ENCODE measurements at places on chromosomes 16 and 17.

- no peak for DNase-seq
These were observed 154.0 kb downstream of the IRF8 start for GRCh38 chr16:86052926-86053325.

DNA sequence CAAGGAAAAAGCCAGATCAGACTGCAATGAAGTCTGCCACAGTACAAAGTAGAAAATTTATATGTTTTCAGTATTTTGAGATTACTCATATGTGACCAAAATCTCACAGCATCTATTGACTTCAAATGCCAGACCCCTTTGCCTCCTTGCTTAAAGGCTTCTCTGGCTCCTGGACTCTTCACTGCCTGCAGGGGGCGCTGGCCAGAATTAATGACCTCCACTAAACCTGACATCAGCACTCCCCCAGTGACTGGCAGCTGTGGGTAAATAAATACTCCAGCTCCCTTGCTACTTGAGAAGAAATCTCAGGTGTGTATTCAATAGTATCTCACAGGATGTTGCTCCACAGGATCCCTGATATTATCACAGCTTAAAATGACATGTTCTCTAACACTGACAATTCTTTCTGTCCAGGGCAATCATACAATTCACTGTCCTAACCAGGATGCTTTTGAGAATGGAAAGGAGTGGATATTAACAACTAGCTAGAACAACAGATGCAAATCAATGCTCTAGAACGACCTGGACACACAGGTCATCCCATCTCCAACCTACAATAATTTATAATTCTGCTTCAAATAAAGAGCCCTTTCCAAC, 4.0 kb downstream of the BECN1 start:
- DNase-seq: peak; percentile 74

GRCh38 chr17:38705803-38706504, 881 bp downstream of the MLLT6 start:
- peak; percentile 63 for DNase-seq

DNA sequence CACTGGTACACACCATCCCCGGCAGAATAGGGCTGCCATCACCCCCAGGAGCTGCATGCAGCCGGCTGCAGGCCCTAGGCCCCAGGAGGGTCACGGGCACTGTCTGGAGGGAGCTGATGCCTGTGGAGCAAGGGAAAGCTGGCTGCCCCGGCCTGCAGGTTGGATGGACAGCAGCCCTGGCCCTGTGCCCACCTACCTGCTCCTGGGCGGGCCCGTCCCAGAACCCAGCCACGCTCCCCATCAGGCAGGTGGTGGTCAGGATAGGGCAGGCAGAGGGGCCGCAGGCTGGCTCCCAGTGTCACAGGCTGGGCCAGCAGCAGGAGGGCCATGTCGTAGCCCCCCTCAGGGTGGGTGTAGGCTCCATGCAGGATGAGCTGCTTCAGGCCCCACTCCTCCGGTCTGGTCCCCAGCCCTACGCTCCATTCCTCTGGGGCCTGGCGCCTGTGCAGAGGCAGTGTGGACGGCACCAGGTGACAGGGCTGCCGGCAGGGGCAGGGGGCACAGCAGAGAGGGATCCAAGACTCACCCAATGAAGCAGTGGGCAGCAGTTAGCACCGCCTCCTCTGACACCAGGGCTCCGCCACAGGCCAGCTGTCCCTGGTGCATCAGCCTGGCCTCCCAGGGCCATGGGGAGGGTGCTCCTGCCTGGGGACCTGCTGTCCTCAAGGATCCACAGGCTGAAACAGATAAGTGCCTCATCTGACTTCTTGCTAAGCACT, 4.0 kb downstream of the PRSS53 start:
- DNase-seq: no peak

GRCh38 chr17:58870747-58871146, 115.1 kb downstream of the PPM1E start:
- no peak for DNase-seq

DNA sequence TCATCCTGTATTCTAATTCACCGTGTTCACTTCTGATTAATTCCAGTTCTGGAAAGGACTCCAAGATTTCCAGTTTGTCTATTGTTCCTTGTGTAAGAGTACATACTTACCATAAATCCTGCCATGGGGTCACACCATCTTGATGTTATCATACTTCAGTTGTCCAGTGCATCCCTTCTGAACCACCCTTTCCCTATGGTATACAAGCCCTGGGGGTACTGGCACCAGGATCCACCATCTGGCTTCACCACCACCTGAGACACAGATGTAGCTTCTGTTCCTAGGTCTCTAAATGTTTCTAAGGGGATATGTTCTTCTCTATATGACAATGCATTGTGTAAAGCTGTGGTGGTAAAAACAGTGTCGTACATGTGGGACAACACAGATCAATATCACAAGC, 21.2 kb downstream of the SGF29 start:
- DNase-seq: no peak

DNA sequence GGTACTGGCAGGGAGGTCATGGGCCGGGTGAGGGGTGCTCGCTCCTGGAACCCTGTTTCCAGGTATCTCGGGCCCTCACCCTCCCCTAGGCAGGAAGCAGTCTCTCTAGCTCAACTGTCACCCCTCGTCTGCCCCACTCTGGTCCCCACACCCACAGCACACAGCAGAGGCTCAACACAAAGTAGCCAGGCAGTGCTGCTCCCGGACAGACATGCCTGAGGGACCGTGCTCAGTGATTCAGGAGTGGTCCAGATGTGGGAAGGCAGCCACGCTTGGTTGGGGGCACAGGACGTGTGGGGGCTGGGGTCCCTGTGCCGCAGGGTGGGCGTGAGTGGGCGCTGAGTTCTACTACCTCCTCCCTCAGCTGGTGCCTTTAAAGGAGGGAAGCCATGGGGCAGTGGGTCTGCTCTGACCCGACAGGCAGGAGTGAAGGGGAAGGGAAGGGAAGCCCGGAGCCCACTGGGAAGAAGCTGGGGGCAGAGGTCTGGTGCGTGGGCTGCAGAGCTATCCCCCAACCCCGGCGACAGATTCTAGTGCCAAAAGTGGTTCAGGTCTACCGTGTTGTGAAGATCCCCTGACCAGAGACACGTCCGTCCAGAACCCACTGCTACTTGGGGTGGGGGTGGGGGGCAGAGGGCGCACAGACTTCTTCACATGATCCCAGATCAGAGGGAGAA, 11.8 kb downstream of the SLC16A3 start:
- DNase-seq: no peak

DNA sequence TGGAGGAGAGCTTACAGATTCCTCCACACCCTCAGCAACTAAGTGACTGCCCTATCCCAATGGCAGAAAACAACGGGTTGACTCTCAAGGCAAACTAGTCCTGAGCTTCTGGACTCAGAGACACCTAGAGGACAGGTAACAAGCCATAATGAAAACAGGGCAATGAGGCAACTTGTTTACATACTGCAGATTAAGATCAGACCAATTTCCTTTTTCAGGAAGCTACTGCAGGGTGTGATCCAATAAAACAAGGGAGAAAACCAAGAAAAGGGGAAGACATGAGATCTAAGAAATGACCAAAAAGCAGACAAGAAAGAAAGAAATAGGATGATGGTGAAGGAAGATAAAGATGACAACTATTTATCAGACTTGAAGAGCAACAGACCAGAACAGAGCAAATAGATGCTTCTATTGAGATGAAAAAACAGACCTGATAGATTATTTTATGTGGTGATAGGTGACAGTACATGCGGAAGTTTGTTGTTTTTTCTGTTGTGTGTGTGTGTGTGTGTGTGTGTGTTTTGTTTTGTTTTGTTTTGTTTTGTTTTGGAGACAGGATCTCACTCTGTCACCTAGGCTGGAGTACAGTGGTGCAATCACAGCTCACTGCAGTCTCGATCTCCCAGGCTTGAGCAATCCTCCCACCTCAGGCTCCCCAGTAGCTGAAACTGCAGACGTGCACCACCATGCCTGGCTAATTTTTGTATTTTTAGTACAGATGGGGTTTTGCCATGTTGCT, 120.7 kb downstream of the GAS7 start:
- no peak for DNase-seq

GRCh38 chr17:39706921-39707337, 7.1 kb downstream of the ERBB2 start:
- DNase-seq: no peak

- DNase-seq: no peak
These were observed 14.5 kb downstream of the MRM3 start for GRCh38 chr17:796609-797008.

GRCh38 chr16:27598220-27598619, 48.3 kb downstream of the KATNIP start:
- no peak for DNase-seq

- DNase-seq: peak; percentile 89
These were observed 1.8 kb upstream of the UBTF start for GRCh38 chr17:44221084-44221861.

DNA sequence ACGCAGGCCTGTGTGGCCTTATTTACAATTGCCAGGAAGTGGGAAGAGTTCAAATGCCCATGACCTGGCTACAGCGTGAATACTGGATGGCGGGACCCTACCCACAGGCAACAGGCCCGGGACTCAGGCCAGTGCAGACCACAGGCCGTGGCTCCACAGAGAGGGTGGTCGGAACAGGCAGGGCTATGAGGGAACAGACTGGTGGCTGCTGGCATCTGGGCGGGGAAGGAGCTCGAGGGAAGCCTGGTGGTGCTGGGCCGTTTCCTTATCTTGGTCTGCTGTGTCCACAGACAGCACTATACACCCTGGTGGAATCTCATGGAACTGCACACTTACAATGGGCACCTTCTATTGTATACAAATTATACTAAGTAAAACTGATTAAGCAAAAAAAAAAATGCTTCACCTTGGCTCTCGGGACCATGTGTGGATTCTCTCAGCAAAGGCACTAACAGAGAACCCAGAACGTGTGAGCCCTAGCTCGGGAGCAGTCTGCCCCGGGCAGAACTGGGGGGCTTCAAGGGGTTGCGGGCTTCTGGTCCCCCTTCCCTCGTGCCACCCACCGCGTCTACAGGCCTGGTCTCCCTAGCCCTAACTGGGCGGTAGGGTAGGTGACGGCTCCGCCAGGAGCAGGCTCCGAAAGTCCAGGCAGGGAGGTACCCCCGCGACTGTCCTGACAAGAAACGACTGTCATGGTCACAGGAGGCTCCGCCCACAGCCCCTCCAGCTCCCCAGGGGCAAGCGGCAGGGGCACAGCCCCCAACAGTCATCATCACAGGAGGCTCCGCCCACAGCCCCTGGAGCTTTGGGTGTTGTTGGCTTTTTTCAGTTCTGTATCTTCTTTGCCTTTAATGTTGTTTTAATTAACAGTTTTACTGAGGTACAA, 21.8 kb downstream of the CEP131 start:
- DNase-seq: peak; percentile 11

DNA sequence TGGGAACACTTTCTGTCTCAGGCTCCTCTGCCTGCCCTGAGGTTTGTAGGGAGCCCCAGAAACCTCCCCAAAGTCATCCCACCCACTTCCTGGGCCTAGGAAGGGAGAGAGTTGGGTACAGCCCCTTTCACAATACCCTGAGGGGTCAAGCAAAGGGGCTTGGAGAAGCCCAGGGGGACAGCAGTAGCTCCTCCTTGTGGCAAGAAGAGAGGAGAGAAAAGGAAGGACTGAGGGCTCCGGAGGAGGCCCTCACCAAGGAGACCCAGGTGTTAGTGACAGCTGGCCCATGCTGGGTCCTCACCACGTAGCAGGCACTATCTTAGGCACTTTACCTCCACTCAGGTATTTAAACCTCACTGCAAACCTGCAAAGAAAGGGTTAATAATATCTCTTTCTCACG, 112.8 kb downstream of the IRX5 start:
- DNase-seq: no peak

DNA sequence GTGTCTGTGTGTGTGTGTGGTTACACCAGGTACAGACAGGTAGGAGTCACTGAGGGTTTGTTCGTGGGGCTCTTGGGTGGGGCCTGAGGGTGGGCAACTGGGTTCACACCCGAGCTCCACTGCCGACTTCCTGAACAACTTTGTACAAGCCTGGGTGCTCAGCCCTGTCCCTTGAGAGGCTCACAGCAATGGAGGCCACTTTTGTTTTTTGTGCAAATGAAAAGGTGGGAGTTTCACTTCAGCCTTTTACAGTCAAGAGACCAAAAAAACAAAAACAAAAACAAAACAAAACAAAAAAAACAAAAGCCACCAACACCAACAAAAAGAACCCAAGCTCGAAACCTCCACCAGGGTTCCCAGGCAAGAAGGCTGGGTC, 2.4 kb downstream of the RHBDF2 start:
- DNase-seq: no peak

- peak; percentile 98 for DNase-seq
These were observed 46.5 kb downstream of the SRCIN1 start for GRCh38 chr17:38559051-38559879.

DNA sequence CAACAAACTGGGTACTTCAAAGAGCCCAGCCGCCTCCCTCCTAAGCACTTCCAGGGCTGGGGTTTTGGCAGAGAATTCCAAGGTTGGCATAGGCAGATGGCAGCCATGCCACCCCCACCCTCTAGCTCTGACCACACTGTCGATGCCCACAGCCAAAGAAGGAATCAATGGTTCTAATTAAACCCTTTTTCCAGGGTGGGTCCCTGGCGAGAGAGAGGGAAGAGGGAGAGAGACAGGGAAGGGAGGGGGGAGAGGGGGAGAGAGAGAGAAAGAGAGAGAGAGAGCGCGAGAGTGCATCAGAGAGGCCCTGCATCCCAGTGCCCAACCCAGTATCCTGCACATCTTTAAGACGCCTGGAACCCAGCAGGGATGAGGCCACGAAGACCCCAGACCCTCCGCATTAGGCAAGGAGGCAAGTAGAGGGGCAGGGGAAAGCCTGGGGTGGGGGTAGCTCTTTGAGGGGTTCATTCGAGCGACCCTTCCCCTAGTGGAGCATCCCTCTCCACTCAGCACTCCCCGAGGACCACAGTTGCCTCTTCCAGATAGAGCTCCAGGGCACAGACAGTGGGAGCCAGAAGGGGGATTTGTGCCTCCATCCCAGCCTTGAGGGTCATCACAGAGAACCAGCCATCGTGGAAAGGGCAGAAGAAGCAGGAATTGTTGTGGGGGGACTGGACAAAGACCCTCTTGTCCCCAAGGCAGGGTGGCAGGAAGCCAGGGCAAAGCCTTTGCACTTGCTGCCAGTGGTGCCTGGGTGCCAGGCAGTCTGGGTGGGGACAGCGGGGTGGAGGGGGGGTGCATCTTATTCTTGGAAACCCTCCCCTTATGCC, 2.6 kb downstream of the SRCIN1 start:
- no peak for DNase-seq

DNA sequence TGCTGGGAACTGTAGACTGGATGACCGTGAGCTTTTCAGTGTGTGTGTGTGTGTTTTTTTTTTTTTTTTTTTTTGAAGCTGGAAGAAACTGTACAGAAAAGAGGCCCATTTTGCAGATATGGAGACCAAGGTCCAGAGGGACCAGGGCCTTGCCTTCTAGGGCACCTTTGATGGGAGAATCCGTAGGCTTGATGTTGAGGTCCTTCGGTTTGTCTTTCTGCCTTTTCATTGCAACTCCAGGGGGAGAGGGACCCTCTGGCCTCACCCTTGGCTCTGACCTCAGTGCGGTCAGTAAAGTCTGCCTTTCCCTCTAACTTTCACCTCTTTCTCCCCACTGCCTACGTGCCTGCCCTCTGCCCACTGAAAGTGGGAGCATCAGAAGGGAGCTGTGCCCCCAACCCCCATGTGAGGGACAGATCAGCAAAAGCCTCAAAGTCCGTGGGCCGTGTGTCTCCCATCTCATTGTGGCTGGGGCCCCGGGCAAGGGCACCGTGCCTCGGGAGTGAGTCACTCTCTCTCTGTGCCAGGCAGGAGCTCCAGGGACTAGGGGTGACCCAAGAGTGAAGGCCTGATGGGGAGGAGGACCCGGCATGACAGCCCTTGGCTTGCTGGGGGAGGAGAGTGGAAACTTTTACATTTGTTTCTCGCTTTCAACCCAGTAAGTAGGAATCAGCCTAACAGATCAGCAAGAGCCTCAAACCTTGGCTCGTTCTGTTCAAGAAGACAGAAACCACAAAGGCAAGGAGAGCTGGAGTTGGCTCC, 123.6 kb downstream of the CMIP start:
- DNase-seq: no peak
